ENCODE measurements at places on chromosomes 6 and 20.

- DNase-seq: peak; percentile 68
Observed at GRCh38 chr6:141988954-141989705, 143.6 kb upstream of the GJE1 start.

- DNase-seq: no peak
Observed at GRCh38 chr6:21594416-21595281, 1.1 kb downstream of the SOX4 start.

GRCh38 chr6:97586344-97586743 lies 303.3 kb upstream of the MMS22L start:
- DNase-seq: peak; percentile 17

DNA sequence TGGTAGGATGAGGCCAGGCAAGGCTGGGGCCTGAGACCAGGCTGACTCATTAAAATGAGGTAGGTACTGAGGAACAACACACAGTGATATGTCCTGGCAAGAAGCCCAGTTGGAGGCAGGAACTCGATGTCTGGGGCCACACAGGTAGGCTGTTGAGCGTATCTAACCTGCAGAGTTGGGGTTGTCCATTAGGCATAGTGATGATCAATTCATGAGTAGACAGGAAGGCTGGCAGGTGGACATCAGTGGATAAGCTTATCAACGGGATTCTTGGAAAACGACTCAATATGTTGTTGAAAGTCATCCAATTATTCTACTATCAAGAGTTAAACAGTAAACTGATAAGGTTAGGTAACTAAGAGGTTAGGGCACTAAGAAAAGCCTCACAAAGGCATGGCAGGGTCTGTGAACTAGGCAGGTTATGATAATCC lies 193.2 kb upstream of the COL21A1 start:
- no peak for DNase-seq

- no peak for DNase-seq
Observed at GRCh38 chr6:136994782-136995181, 50.0 kb downstream of the IL20RA start.

GRCh38 chr6:84835340-84835739 lies 70.9 kb upstream of the TBX18 start:
- DNase-seq: no peak

GRCh38 chr6:121008553-121008952 lies 325.7 kb downstream of the TBC1D32 start:
- DNase-seq: no peak

DNA sequence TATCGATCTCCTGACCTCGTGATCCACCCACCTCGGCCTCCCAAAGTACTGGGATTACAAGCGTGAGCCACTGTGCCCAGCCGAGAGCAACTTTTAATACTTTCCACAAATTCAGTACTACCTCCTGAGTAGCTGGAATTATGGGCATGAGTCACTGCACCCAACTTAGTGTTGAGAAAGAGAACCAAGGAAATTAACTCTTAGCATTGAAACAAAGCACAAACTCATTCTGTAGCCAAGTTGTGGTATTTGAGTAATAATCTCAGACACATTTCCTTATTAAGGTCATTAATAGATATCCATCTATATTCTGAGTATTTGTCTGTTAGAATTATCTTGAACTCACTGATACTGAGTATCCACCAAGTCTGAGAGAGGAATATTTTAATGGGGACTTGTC lies 14.3 kb upstream of the ELOVL2 start:
- DNase-seq: no peak

DNA sequence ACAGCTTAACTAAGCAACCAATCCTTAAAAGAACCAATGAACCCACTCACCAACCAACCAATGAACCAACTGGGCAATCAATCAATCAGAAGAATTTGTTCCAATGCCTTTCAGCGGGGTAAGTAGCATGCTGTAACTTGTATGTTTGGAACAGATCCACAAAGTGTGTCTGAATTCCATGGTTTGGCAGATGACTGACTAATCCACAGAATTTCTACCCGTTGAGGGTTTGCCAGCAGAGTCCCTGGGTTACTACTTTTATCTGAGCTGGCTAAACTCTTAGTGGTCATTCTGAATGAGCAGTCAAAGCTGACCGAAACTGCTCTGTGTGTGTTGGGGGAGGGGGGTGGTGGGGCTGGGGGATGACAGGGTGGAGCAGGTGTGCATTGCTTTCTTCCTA lies 125.0 kb upstream of the JAG1 start:
- peak; percentile 48 for DNase-seq

- DNase-seq: no peak
Observed at GRCh38 chr6:114131945-114132344, 161.0 kb upstream of the HDAC2 start.

DNA sequence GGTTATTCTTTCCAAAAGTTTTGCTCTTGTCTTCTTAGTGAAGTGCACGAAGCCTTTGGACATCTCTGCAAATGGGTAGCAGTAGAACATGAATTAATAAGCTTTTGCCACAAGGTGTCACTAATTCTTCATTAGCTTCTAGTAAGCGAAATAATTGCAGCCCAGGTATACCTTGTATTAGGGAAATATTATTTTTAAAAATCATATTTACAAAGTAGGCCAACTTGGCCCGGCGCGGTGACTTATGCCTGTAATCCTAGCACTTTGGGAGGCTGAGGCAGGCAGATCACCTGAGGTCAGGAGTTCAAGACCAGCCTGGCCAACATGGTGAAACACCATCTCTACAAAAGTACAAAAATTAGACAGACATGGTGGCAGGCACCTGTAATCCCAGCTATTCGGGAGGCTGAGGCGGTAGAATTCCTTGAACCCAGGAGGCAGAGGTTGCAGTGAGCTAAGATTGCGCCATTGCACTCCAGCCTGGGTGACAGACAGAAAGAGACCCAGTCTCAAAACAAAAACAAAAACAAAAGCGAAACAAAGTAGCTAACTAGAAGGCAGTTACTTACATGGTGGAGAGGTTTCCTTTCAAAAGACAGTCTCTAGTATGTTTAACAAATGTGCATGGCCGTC lies 8.8 kb upstream of the RSPH3 start:
- DNase-seq: no peak

DNA sequence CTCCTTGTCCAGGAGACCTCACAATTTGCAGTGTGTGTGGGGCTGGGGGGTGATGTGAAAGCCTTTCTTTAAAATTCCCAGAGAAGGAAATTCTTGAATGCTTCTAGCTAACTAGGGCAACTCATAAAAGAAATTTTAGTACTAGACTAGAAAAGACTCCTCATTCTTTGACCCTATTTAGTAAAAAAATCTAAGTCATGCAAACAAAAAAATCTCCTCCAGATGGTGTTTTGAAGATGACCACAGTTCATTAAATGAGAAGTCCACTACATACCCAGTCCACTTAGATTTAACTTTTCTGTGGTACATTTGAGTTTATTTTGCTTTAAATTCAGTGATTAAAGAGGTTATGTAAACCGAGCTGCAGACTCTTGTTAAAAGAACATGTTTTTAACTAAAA lies 67.5 kb downstream of the NDUFAF5 start:
- no peak for DNase-seq

DNA sequence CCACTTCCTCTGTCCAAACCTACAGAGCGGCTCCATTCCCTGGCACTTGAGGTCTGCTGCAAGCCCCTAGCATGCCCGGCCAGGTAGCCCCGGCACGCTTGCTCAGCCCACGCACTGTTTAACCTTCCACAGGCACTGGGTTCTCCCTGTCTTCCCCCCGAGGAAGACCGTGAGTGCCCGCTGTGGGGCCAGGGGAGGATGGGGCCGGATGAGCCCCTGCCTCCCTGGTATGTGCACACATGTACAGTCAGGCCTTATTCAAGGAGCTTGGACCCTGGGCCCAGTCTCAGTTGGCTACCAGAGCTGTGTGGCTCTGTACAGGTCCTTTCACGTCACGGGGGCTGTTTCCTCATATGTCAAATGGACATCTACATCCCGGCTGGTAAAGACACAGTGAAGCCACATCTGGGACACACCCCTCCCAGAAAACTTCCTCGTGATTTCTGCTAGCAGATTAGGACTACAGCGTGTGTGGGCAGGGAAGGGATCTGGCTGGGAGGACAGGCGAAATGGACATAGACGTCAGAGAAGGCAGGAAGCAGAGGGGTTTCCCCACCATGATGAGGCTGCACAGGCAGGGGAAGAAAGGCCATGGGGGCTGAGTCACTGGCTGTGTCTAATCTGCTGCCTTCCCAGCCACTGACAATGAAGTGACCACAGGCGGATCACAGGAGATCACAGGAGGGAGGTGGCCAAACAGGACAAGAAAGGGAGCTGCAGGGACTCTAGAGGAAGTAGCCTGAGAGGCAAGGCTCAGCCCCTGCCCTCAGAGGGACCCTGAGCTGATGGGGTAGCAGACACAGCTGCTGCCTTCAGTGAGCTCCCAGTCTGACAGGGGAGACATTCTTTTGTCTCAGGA lies 62.9 kb downstream of the MRPL14 start:
- DNase-seq: no peak

- no peak for DNase-seq
Observed at GRCh38 chr20:62969939-62970306, 17.4 kb downstream of the SLC17A9 start.

- DNase-seq: no peak
Observed at GRCh38 chr20:16662467-16662866, 67.4 kb upstream of the SNRPB2 start.

DNA sequence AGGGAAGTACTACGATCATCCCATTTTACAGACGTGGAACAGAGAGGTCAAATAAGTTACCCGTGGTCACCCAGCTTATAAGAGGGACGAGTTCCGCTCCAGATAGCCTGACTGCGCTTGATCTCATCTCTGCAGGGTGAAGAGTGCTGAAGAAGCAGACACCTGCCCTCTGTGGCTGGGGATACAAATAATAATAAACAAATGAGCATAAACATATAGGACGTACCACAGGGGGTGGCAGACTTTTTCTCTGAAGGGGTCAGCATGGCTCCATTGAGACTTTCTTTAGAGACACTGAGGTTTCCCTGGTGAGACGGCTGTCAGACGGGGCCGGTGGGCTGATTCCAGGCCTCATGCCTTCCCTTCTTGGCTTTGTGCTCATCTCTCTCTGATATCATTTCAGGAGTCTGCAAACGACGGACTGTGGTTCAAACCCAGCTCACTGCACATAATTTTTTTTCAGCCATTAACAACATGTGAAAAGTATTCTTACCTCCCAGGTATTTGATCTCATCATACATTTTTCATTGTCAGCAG lies 47.1 kb downstream of the IRF4 start:
- no peak for DNase-seq

DNA sequence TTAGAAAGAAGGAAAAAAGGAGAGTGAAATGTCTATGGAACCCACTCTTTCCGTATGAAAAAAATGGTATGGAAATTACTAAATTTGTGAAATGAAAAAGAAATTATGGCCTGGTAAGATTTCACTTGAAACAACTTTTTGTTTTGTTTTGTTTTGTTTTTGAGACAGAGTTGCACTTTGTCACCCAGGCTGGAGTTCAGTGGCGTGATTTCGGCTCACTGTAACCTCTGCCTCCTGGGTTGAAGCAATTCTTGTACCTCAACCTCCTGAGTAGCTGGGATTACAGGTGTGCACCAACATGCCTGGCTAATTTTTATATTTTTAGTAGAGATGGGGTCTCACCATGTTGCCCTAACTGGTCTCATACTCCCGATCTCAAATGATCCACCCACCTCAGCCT lies 17.8 kb upstream of the GSTA5 start:
- no peak for DNase-seq

GRCh38 chr6:30037182-30037788 lies 23.8 kb upstream of the POLR1H start:
- no peak for DNase-seq

DNA sequence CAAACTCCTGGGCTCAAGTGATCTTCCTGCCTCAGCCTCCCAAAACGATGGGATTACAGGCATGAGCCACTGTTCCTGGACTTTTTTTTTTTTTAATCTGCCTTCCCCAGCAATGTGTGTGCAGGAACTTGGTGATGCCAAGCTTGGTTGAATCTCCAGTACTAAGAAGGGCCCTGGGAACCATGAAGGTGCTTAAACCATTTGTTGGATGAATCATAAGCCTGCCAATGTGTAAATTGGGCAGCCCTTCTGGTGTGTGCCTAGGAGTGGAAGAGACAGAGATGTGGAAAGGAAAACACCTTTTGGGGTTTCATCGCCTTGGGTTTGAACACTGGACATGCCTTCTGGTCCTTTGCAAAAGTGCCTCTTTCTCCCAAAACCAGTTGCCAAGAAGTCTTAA lies 7.1 kb upstream of the SPO11 start:
- DNase-seq: no peak

GRCh38 chr6:143215363-143215762 lies 154.7 kb downstream of the AIG1 start:
- no peak for DNase-seq

DNA sequence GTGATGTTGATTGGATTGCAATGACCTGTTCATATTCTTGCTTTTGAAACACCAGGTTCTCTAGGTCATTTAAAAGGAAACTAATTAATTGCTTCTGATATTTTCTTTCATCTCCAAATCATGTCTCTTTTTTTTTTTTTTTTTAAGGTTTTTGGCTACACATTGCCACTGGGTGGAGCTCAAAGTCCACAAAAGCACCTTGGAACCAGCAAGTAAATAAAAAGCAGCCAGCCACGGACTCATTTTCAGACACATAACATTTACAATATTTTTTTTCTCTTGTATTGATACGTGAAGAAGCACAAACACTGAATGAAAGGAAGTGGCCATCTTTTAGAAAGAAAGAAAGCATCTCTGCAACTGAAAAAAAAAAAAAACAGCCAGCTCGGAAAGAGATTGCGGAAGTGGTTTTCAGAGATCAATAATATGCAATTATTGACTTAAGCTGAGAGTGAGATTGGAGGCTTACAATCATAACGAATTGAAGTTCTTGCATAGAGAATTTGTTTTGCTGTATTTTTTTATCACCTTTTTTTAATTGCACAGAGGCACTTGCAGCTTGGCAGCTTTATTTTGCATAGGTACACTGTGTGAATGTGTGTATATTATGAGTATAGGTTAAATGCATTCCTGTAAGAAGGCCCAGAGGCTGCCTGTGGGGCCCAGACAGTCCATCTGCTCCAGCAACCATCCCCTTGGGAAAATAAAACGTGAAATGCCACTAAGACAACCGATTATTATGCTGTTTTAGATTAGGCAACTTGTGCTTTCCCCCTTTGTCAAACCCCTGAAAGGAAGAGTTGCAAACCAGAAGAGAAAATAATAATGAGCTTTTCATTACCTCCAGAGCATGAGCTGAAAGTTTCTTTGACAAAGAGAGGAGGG lies 28.2 kb downstream of the CGA start:
- peak; percentile 11 for DNase-seq

- no peak for DNase-seq
Observed at GRCh38 chr20:57380081-57380750, 11.0 kb upstream of the RBM38 start.

GRCh38 chr20:31934968-31935764 lies 16.7 kb downstream of the PDRG1 start:
- no peak for DNase-seq

GRCh38 chr20:49700411-49701185 lies 13.1 kb downstream of the B4GALT5 start:
- peak; percentile 55 for DNase-seq

- DNase-seq: no peak
Observed at GRCh38 chr20:34581341-34582184, 23.0 kb downstream of the MAP1LC3A start.

Measured in HS-27A (cell line).